ENCODE measurements at places on chromosomes 16 and 17.

GRCh38 chr16:54402873-54403272 lies 116.3 kb upstream of the IRX3 start:
- DNase-seq = no peak

DNA sequence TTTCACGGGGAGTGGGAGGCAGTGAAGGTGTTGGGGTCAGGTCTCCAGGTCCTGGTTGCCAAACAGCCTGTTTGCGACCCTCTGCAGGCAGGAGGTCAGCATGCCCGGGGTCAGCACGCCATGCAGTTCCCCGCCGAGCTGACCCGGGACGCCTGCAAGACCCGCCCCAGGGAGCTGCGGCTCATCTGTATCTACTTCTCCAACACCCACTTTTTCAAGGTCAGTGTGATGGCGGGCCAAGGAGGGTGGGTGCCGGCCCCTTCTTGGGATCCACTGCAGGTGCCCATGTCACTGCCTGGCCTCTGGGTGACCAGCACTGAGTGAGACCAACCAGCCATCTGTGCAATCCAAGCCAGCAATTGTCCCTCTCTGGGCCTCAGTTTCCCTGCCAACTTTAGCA lies 21.3 kb downstream of the ADGRG5 start:
- DNase-seq = no peak

DNA sequence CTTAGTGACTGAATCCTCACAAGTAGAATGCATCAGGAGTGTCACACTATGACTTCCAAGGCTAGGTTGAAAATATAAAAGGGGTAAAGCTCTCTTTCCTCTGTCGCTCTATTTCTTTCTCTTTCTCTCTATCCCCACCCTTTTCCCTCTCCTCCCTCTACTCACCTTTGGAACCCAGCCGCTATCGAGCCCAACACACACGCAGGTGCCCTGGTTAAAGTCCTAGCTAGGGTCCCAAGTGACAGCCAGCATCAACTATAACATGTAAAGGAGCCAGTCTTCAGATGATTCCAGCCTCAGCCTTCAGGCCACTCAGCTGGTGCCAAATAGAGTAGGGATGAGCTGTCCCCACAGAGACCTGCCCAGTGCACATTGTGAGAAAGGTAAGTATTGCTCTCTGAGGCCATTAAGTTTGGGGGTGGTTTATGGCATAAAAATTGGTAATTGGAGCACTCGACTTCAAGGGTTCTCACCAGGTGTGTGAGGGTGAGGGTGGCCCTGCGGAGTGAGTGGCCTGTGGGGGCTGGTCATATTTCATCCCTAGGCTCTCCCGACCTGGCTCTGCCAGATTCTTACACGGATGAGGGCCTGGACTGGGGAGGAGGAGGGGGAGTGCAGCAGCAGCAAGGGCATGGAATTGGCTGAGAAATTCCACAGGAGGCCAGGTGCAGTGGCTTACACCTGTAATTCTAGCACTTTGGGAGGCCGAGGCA lies 14.9 kb upstream of the C16orf54 start:
- DNase-seq = no peak

DNA sequence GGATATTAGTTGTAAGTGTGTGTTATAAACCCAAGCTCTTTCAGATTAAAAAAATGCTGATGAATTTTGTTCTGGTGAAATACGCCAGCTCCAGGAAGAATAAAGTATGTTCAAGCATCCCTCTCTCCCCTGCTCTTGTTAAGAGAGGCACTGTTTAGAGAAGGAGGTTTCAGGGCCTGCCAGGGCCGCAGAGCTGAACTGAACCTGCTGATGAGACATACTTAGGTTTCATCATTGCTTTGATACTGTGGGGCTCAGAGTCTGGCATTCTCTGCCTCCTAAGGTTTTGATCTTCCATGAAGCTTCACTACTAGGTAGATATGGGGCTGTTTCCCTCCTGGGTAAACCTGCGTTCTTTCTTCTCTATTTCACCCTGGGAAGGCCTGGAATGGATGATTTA lies 175.3 kb upstream of the FAM20A start:
- DNase-seq = no peak

GRCh38 chr17:33229499-33229898 lies 63.6 kb downstream of the ASIC2 start:
- no peak for DNase-seq

DNA sequence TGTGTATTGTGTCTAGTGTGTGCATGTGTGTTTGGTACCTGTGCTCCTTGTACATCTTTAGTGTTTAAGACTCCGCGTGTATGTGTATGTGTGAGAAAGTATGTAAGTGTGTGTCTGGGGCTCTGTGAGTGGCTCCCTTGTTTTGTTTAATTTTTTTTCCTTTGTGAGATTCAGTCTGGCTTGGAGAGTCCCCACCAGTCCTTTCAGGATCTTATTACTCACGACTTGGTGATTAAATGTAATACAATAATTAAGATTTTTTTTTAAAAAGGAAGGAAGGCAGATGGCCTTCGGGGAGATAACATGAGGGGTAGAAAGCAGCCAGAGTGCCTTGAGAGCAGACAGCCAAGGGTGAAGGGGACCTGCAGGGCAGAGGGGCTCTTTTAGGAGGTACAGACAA lies 33.9 kb downstream of the FZD2 start:
- no peak for DNase-seq

GRCh38 chr16:17461951-17462729 lies 8.6 kb downstream of the XYLT1 start:
- no peak for DNase-seq

- DNase-seq = no peak
These were observed 36.4 kb upstream of the HSBP1 start for GRCh38 chr16:83771306-83771942.

DNA sequence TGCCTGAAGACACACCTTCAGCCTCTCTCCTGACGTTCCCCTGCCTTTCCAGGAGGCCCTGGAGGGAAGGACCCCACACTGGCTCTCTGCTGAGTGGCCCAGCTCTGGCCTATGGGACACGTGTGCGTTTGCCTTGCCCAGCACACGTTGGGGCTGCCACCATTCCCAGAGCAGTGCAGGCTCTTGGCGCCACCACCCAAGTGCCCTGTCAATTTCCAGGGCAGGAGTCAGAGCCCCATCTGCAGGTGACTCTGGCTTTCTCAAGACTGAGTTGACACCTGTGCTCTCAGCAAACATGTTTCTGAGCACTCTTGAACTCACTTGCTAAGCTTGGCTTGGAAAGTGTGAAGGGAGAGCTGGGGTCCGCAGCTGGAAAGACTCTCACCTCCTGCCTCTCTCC lies 4.7 kb upstream of the IRF8 start:
- DNase-seq = no peak

DNA sequence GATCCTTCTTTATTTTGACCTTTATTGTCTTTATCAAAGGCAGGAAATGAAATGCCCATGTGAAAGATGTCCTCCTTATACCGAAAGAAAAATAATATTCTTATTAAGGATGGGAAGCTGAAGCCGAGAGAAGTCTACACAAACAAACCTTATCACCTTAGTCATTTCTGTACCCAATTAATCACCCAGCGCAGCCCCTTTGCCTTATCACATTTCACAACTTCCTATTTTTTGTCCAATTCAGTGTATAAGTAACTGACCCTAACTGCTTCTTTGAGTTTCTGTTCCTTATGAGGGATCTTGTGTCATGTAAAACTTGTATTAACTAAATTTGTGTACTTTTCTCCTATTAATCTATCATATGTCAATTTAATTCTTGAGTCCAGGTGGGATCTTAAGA lies 16.4 kb upstream of the CCL23 start:
- DNase-seq = no peak

DNA sequence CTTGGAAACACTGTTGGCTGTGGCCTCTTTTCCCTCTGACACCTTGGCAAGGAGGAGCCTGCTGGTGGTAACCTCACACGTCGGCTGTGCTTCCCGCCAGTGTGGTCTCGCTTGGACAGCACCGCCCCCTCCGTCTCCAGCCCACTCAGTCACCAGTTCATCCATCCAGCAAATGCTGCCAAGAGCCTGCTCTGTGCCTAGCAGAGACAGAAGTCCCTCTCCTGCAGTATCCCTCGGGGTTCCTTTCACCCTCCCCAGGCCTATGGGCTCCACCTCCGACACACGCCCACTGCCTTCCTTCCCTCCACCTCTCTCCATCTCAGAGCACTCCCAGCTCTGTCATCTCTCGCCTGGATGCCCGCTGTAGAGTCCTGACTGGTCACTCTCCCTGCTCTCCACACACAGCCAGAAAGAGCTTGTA lies 12.3 kb downstream of the CACNG4 start:
- no peak for DNase-seq

DNA sequence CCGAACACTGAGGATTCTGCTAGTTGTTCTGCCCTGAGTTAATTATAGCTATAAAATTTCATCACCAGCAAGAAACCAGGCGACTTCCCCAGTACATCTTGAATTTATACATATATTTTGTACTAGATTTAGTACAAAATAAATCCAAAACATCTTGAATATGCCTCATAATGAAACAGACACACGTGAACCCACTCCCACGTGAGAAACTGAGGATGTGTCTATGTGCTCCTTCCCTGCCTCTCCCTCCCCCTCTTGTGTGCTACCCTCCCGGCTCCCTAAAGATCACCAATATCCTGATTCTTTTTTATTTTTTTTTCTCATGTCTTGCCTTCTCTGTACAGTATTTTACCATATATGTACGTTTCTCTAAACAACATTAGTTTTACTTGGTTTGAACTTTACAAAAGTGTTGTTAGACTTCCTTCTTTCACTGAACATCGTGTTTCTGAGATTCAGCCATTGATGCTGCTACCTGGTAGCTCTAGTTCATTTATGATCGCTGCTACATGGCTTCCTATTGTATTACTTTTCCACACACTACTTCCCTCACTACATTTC lies 1.1 kb upstream of the LCMT1 start:
- peak; percentile 33 for DNase-seq

DNA sequence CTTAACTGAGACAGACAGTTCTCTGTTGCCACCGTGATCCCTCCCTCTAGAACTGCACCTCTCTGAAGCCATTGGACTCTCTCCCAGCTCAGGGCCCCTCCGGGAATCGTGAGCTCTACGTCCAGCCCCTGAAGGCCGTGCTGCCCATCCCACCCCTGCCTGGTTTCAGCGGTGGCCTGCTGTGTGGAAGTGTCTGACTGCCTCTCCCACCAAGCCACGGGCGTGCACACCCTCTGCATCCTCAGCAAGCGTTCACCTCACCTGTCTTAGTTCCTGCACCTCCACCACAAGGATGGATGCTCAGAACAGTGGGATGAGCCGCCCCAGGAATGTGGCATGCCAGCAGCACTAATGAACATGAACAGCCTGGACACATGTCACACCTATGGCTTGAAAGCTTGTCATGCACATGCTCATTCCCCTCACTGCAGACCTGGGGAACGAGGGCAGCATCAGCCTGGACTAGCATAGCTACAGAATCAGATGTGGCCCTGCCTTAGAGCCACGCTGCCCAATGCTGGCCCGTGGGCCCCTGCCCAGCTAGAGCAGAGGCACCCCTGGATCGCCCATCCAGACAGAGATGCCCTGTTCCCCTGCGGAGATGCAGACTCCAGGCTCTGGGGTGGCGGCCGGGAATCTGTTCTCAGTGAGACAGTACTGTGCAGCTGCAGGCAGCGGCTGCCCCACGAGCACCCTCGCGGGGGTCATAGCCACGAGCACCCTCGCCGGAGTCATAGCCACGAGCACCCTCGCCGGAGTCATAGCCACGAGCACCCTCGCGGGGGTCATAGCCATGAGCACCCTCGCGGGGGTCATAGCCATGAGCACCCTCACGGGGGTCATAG lies 73.7 kb upstream of the CHMP6 start:
- DNase-seq = no peak

- no peak for DNase-seq
These were observed 506.8 kb upstream of the SOX9 start for GRCh38 chr17:71613996-71614395.

GRCh38 chr16:46996391-46996790 lies 22.9 kb upstream of the DNAJA2 start:
- DNase-seq = no peak

DNA sequence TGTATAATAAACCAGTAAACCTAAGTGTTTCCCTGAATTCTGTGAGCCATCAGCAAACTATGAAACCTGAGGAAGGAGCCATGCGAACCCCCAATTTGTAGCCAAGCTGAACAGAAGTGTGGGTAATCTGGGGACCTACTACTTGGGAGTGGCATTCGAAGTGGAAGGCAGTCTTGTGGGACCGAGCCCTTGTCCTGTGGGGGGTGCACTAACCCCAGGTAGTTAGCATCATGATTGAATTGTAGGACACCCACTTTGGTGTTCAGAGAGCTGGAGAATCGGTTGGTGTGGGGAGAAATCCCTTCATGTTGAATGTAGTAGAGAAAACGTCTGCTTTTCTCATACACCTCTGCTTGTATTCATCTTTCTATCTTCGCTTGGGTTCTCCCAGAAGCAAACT lies 79.7 kb upstream of the CPHXL start:
- no peak for DNase-seq

DNA sequence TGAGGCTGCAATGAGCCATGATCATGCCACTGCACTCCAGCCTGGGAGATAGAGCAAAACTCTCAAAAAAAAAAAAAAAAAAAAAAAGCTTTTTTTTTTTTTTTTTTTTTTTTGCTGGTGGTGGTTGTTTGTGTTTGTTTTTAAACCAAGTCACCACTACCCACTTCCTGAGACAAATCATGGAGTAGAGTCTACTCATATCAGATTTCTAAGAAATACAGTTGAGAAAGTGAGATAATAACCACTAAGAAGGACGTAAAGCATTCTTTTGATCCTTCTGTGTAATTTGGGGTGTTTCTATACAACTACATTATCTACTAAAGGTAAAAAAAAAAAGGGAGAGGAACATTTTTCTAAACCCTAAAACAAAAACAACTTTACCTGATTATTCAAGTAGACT lies 38.0 kb downstream of the AXIN2 start:
- no peak for DNase-seq

DNA sequence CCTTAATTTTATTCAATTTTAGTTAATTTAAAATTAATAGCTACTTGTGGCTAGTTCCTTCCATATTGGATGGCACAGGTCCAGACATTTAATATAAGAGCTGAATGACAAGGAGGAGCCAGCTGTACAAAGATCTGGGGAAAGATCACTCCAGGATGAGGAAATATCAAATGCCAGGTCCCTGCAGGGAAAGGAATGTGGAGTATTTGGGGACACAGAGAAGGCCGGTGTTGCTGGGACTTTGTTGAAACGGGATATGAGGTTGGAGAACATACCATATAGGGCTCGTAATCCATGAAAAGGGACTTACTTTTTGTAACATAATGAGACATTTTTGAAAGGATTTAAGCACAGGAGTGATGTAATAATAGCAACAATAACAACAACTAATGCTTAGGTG lies 426.8 kb downstream of the HS3ST4 start:
- DNase-seq = no peak

DNA sequence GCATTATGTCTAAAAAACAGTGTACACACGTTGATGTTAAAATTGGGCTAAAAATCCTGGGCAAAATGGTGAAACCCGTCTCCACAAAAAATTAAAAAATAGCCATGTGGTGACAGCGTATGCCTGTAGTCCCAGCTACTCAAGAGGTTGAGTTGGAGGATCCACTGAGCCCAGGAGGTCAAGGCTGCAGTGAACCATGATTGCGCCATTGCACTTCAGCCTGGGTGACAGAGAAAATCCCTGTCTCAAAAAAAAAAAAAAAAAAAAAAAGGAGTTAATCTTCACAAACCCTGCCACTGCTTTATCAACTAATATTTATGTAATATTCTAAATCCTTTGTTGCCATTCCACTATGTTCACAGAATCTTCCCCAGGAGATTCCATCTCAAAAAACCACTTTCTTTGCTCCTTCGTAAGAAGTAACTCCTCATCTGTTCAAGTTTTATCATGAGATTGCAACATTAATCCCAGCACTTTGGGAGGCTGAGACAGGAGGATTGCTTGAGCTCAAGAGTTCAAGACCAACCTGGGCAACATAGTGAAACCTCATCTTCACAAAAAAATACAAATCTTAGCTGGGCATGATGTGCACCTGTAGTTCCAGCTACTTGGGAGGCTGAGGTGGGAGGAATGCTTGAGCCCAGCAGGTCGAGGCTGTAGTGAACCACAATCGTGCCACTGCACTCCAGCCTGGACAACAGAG lies 1.9 kb upstream of the C16orf87 start:
- DNase-seq = no peak
